ENCODE measurements at places on chromosomes 5 and 9. TPM values are rescaled to one million over a fixed set of nuclear protein-coding genes. Genes with fewer than 3 reads are reported as not detected.
A peak's percentile ranks its signal among the peaks of the same experiment; 100 is the strongest.

The SHC3 gene
- 5.3 TPM for total RNA-seq

The SIGMAR1 gene
- total RNA-seq = 59.0 TPM

The PCDHB2 gene
- total RNA-seq = 33.7 TPM

The SIT1 gene
- total RNA-seq = not detected

The CD14 gene
- total RNA-seq = 0.17 TPM

The RASEF gene
- 10.0 TPM for total RNA-seq

The FST gene
- total RNA-seq = 7.6 TPM

The TYRP1 gene
- 86.2 TPM for total RNA-seq

The QRFP gene
- total RNA-seq = not detected

The HMGCS1 gene
- 128 TPM for total RNA-seq

The ISOC1 gene
- total RNA-seq = 30.0 TPM

The CDC25C gene
- total RNA-seq = 4.1 TPM

The PCDHGB1 gene
- 1.8 TPM for total RNA-seq

The CD274 gene
- 1.2 TPM for total RNA-seq

The S100Z gene
- 0.56 TPM for total RNA-seq

The ARSK gene
- total RNA-seq = 9.1 TPM

The RUSC2 gene
- total RNA-seq = 6.3 TPM

DNA sequence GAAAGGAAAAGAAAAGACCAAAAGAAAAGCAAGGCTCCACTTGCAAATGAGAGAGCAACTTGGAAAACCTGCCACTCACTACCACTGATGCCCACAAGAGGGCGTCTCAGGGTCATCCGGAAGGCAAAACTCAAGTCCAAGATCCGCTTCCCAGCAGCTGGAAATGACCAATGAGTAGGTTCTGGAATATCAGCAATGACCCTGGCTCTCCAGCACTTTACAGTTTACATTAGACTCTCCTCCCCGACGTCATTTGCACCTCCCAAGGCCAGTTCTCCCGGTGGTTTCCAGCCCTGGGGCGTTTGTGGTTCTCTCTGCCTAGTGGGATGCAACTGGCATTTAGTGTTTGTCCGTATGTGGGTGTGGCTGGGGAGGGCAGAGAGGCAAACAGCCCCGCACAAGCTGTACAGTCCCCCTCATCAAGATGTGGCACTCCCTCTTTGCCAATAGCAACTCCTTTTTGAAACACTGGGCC lies 193.8 kb upstream of the ZNF618 start:
- DNase-seq = peak; percentile 78

DNA sequence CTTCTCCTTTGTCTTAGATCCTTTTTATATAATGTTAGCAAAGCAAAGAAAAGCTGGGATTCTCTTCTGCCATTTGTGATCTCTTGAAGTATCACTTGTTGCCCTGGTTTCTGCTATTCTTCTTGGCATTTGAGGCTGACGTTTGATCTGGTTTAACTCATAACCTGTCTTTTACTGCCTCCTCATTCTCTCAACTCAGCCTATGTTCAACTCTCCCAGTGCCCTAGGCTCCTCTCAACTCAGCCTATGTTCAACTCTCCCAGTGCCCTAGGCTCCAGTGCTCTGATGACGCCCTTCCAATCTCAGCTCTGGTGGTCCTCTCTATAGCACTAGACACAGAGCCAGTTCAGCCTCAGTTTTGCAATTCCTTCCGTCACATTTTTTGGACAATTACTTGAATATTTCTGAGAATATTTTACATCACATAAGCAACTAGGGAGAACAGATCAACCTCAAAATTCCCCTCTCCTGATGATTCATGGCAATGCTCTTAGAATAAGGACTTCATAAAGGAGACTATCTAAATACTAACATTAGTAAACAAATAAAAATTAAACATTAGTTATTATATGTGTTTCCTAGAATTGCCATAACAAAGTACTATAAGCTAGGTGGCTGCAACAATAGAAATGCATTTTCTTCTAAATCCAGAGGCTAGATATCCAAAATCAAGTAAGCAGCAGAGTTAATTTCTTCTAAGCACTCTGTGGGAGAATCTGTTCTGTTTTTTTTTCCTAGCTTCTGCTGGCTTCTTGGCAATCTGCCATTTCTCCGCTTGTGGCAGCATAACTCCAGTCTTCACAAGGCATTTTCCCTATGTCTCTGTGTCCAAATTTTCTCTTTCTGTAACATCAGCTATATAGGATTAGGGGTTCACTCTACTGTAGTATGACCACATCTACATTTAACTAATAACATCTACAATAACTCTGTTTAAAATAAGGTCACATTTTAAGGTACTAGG lies 662.1 kb upstream of the FTMT start:
- DNase-seq = no peak

GRCh38 chr5:66144834-66145390 lies 812 bp downstream of the SREK1 start:
- DNase-seq = no peak

DNA sequence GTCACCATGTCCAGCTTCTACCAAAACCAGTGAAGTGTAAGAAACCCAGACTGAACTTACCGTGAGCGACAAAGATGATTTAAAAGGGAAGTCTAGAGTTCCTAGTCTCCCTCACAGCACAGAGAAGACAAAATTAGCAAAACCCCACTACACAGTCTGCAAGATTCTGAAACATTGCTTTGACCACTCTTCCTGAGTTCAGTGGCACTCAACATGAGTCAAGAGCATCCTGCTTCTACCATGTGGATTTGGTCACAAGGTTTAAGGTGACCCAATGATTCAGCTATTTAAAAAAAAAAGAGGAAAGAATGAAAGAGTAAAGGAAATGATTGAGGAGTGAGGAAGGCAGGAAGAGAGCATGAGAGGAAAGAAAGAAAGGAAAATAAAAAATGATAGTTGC lies 19.8 kb downstream of the IL7R start:
- DNase-seq = no peak

GRCh38 chr9:3660936-3661335 lies 135.1 kb upstream of the RFX3 start:
- no peak for DNase-seq

- no peak for DNase-seq
Observed at GRCh38 chr5:122699201-122699600, 75.7 kb upstream of the SNX2 start.

- DNase-seq = no peak
Observed at GRCh38 chr5:163529698-163530097, 24.3 kb downstream of the MAT2B start.

DNA sequence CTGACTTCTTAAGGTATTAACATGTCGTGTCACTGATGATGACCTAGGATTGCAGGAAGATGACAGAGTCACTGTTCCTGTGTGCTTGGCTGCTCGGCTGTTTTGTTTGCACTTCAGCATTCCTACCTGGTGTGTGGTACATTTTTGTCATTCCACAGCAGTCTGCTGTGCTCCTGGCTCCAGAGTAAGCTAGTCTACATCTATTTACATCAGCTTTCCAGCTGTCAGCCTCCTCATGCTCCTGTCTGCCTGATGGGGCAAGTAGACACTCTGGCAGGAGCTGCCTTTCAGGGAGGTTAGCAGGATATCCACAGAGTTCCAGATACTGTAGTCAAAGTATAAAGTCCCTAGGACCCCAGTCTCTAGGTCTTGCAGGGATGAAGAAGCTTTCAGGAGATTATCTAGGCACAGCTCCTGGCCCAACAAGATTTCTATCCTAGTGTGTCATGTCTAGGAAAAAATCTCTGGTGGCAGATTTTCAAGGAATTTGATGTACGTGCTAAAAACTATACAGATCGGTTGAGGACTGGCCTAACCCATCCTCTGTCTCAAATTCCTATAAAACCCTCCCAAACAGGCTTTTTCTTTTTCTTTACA lies 28.4 kb downstream of the RUSC2 start:
- no peak for DNase-seq

DNA sequence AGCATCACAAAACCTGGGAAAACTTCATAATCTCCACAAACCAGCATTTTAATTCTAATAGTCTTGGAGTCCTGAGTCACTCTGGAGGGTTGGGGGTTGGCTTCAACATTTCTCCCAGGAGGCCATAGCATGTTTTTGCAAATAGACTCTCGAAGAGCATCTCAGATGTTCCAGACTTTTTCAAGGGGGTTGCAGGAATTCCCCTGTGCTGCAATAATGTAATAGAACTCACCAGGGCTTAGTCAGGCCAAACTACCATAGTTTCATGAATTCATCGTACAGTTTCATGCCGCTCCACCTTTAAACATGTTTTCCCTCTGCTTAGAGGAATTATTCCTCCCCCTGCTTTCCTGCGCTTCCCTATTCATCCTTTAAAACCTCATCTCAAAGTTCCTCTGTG lies 499.5 kb upstream of the KLF4 start:
- no peak for DNase-seq

- no peak for DNase-seq
Observed at GRCh38 chr9:91817493-91818224, 132.4 kb downstream of the ROR2 start.

DNA sequence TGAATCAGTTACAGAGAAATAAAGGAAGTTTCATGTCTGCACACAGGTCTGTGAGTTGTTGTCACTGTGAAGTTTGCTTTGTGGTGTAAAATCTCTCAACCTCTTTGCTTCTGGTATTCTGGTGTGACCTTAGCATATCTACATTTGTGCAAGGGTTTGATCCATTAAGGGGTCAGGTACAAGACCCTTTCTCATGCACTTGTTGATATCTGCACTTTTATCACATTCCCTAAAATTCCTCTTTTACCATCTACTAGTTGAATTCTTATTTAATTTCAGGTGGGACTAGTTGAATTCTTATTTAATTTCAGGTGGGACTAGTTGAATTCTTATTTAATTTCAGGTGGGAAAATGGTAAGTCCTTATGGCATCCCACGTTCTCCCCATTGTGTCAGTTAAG lies 306.7 kb upstream of the ZNF608 start:
- DNase-seq = no peak

DNA sequence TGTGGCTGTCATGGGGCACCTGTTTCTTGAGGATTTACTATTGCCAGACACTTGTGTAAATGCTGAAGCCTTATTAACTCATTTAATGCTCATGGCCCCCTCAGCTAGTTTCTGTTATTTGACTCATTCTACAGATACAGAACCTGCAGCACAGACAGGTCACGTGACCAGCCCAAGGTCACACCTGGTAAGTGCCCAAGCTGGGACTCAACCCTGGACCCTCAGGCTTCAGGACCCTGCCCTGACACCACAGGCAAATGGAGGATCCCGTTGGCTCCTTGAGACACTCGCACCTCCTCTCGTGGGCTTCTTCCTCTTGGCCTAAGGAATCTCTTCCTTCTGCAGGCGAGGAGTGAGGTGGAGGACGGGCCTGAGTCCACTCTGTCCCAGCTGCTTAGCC lies 10.6 kb upstream of the NEURL1B start:
- DNase-seq = no peak

DNA sequence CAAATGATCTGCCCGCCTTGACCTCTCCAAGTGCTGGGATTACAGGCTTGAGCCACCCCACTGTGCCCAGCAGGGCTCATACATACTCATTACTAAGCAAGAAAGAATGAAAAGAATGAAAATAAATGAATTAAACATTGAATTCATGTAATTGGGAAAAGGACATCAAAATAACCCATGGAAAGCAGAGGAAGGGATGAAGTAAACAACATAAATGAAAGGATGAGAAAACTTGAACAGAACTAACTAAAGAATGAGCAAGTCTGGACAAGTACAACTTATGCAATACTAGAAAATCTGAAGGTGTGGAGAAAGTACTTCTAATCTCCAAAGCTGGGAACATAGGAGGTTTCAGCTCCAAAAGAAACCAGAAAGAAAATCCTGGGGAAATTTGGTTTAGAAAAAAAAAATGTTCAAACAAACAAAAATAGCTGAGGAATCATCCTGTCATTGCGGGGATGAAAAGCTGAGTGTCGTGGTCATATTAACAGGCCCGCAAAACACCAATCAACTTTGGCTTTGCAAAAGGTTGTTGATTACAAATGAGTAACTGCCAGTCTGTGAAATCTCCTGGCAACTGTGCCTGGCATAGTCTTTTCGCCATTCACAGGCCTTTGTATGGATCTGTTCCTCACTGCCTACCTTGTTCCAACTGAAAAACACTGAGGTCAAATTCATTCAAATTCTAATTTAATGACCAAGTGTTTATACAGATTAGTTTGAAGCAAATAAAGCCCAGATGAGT lies 2.3 kb upstream of the AK3 start:
- DNase-seq = no peak

DNA sequence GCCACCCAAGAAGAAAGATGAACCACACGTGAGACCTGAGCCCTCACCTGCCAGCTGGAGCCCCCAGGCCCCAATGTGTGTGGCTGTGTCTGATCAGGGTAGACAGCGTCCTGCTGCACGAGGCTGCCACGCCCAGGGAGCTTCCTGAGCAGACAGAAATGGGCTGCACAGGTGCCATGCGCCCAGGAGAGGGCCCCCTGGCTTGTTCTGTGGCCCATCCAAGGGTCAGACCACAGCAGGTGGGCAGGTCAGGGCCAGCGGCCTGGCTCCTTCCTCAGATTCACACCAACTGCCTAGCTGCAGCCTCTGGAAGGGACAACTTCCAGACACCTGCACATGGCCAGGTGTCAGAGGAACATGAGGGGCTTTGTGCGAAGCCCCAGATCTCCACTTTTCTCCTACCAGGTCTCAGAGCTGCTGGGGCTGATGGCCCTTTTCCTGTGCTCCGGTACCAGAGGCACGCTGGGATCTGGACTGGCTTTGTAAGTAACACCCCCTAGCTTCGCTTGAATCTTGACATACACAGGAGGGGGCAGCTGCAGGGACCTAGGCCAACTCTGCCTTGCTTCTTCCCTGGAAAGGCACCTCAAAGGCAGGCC lies 10.8 kb downstream of the SARDH start:
- peak; percentile 68 for DNase-seq

DNA sequence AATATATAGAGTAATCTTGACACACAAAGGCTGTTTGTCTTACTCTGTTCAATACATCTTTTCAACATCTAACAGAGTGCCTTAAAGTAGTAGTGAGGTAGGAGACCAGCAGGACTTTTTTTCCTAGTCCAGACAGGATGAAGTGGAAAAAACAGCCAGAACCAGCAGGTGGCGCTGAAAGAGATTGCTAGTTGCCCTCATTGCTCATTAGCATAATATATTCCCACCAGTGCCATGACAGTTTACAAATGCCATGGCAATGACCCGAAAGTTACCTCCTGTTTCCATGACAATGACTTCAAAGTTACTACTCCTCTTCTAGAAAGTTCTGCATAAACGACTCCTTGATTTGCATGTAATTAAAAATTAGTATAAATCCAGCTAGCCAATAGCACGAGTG lies 387.4 kb downstream of the ACTL7B start:
- no peak for DNase-seq

DNA sequence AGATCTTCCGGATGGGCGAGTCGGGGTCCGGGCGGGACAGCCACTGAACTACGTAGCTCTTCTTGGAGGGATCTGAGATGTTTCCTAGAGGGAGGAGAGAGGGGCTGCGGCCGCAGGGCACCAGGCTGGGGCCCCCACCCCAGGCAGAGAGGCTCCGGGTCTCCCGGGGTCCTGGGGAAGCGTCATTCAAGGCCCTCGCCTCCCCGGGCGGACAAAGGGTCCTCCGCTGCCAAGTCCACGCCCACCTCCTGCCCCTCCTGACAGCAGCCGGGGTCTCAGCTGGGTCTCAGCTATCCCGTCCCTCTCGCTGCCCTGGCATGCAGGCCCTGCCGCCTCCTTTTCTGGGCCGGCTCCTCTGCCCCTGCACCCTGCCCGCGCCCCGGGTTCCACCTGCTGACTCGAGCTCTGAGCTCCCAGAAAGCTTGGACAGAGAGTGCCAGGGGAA lies 61.5 kb downstream of the ZNF354C start:
- DNase-seq = no peak

GRCh38 chr5:22673131-22673530 lies 180.0 kb downstream of the CDH12 start:
- DNase-seq = no peak

GRCh38 chr9:21135736-21136135 lies 5.9 kb downstream of the IFNW1 start:
- DNase-seq = no peak

- DNase-seq = no peak
Observed at GRCh38 chr9:127004946-127005769, 90.6 kb downstream of the RALGPS1 start.

GRCh38 chr9:76036762-76037161 lies 146.3 kb downstream of the PCSK5 start:
- DNase-seq = no peak

Data from type B pancreatic cell (in vitro differentiated cells).